Activated naive CD8-positive, alpha-beta T cell treated with anti-CD3 and anti-CD28 coated beads, Interleukin-2, amount 10 ng/mL, durations not matched to agents 7 days and 5 days (primary cell): ENCODE measurements at places on chromosomes 5 and 9. TPM values are rescaled to one million over a fixed set of nuclear protein-coding genes. Genes with fewer than 3 reads are reported as not detected.

DNA sequence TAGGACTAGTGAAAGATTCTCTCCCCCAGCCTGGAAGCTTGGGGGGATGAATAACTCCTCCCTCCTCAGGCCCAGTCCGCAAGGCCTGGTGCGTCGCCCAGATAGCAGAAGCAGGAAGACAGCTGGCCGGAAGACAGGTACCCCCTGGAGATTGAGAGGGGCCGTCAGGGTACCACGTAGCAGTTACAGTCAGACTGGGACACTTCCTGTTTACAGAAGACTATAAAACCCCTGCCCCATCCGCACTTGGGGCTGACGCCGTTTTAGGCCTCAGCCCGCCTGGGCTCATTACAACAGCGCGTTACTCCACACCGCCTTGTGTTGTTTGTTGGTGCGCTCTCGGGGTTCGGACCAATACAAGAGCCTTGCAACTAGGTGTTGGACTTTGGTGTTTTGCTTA is 15.4 kb downstream of the SEMA6A start:
- no peak for DNase-seq

GRCh38 chr9:135523521-135524129 is 2.4 kb downstream of the LCN1 start:
- no peak for DNase-seq

GRCh38 chr9:106076711-106077110 is 382.4 kb downstream of the TMEM38B start:
- DNase-seq: no peak

GRCh38 chr5:52893105-52893504 is 96.0 kb upstream of the ITGA2 start:
- no peak for DNase-seq

DNA sequence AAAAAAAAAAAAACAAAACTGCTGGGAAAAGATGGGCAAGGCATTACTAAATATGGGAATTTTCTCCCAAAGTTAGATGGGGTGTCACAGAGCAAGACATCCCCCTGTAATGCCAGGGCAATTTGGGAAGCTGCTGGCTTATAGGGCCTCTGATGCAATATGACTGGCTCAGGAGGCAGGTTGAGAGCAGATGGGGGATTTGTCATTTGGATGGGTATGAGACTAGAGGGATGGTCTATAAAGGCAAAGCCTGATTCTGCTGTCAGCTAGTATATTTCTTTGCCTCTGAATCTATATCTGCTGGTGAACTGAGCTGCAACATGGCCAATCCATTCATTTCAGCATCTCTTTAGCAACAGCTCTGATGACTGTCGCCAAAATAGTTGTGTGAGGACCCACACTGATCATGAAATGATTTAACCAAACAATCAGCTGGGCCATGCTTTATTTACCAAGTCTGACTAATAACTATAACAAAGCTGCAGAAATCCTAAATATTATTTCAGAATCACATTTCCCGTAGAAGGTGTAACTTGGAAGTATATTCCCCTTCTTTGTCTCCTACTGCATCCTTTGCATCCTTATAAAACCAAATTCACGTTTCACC is 455.1 kb upstream of the ZNF608 start:
- no peak for DNase-seq

GRCh38 chr5:130502702-130503101 is 598.4 kb downstream of the CHSY3 start:
- no peak for DNase-seq

DNA sequence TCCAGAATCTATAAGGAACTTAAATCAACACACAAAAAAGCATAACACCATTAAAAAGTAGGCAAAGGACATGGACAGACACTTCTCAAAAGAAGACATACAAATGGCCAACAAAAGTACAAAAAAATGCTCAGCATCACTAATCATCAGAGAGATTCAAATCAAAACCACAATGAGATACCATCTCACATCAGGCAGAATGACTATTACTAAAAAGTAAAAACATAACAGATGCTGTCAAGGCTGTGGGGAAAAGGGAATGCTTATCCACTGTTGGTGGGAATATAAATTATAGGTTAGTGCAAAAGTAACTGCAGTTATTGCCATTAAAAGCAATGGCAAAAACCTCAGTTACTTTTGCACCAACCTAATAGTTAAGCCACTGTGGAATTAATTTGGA is 32.2 kb upstream of the SPATA31D4 start:
- no peak for DNase-seq

DNA sequence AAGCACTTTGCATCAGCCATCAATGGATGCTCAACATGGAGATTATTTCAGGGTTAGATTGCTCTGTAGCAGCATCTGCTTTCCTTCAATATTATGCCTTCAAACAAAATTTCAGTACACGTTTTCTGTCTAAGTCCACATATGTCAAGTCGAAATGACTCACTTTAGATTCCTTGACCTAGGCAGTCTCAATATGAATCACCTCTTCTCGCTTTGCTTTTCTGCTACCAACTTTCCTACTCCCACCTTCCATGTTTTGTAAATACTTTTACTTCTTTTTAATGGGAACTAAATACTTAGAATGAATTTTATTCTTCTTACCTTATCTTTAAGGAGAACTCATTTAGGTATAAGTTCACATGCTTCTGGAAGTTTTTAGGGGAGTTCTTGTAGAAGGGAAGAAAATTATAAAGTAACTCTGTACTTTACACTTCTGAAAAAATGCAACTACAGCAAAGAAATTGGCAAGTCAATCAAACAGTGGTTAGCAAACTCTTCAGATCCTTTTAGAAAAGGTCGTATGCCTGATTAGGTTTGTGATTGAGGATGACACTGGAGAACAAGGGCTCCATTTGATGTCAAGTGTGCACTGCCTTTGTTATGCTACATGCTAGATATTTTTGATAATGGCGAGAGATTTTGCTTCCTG is 478.5 kb upstream of the SMARCA2 start:
- DNase-seq: no peak

GRCh38 chr5:57503433-57503832 is 20.8 kb upstream of the ACTBL2 start:
- no peak for DNase-seq

- no peak for DNase-seq
These were observed 123.1 kb upstream of the FREM1 start for GRCh38 chr9:15033316-15033715.

DNA sequence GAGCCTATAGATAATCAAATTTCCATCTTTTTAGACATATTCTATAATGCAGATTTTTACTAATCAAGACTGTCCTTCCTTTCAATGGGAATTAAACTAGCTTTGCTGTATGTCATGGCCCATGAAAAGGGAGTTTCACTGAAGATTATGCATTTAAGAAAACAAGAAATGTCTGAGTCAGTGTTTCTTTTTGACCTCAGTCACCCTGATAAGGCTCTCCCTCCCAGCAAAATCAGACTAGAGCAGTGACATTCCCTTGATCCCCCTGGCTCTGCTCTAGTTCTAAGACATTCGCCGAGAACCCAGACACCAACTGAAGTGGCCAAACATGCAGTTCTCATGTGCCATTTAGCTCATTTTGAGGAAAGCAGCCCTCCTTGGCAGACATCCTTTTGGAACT is 442.0 kb downstream of the ACTL7B start:
- no peak for DNase-seq

GRCh38 chr9:6929441-6930215 is 171.9 kb downstream of the KDM4C start:
- DNase-seq: no peak

- no peak for DNase-seq
These were observed 12.8 kb downstream of the PJA2 start for GRCh38 chr5:109396965-109397364.

DNA sequence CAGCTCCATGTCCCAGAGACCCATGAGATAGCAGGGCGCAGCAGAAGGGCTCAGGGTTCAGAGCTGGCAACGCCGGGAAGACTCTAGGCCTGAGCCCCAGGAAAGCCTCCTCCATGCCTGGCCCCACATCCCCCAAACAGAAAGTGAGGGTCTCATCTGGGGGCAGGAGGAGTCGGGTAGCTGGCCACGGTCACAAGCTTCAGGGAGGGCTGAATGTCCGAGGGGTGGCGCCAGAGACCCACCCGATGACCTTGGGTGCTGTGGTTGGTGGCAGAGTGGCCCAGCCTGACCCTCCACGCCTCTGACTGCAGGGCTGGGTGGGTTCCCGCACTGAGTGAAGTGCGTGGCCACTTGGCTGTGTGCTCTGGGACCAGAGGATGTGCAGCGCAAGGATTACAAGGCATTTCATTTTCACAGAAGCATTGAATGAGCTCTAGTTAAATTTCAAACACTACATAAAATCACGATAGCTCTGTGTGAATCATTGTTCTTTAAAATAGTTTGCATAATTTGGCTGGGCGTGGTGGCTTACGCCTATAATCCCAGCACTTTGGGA is 3.0 kb downstream of the C8G start:
- no peak for DNase-seq

GRCh38 chr5:67880511-67880805 is 335.1 kb upstream of the PIK3R1 start:
- no peak for DNase-seq

DNA sequence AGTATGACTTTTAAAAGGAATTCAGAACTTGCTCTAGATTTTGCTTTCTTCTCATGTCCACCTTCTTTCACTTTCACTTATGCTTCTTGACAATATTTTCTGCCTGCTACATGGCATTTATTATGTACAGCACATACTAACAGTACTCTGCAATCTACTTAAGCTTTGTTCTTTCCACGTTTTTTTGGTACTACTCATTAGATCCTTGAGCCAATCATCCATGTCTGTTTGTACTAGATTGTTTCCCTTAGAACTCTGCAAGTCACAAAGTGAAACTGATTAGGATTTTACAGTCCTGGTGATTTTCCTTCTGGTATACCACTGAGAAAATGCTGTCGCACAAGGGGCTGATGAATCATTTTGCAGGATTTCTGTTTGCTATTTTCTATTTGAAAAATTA is 78.3 kb downstream of the PARP8 start:
- DNase-seq: no peak

- no peak for DNase-seq
These were observed 385.2 kb upstream of the KLF4 start for GRCh38 chr9:107874591-107875369.

- DNase-seq: no peak
These were observed 166.3 kb downstream of the ATP10B start for GRCh38 chr5:160685695-160686094.

- peak; percentile 98 for DNase-seq
These were observed 24.8 kb upstream of the IER5L start for GRCh38 chr9:129202613-129203555.

GRCh38 chr5:42756606-42757601 is at the start of gene CCDC152:
CCDC152 (plus strand) TSS chr5:42756818; CDS start chr5:42759122, 2,304 bp downstream.
- peak; percentile 67 for DNase-seq

GRCh38 chr5:80207832-80208231 is 48.0 kb downstream of the SERINC5 start:
- DNase-seq: no peak

- no peak for DNase-seq
These were observed 543 bp upstream of the ANKRD33B start for GRCh38 chr5:10563110-10563944.

- DNase-seq: no peak
These were observed 1.6 kb upstream of the PAIP2 start for GRCh38 chr5:139340051-139340450.

DNA sequence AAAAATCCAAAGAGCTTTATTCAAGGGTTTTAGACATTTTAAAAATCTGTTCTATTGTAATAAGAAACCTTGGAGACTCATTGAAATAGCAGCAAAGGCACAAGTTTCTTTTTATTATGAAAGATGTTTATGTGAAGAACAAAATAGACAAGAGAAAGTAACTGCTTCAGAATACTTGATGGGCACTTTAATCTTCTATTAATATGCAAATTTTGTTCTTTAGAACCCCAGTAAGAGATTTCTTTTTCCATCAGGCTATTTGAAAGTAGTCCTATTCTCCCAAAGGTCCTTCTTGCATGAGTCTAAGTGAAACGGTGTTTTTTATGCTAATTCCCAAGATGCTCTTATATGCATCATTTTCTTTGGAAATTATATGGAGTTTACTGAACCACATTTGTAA is 602.0 kb downstream of the EFNA5 start:
- no peak for DNase-seq

DNA sequence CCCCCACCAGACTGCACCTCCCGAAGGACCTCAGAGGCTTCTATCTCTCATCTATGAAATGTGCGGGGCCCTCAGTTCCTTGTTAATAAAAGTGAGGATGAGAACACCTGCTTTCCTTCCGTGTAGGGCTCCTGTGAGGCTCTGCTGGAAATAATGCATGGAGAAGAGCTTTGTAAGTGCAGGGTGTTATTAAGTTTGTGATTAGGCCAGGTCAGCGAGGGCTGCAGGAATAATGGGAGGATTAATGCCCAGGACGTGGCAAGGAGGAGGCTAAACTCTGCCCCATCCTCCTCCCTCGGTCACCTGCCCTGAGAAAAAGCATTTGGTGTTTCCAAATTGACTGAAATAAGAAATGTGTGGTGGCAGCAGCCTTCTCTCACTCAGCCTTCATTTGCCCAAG is 83.5 kb upstream of the HSPA9 start:
- no peak for DNase-seq

DNA sequence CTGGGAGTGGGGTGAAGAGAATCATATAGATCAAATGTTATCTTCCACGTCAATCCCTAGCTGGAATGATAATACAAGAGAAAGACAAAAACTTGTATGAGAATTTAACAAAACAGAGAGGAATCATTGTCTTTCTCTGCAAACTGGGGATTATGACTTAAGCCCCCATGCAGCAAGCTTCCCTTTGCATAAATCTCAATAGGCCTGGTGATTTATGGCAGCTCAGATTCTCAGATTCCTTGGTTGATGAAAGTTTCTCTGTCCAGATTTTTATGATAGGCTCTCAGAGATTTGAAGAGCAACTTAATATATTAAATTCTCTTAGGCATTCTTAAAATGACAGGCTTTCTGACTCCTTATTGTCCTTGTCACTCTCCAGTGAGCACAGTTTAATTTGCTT is 56.0 kb downstream of the RASGRF2 start:
- no peak for DNase-seq

DNA sequence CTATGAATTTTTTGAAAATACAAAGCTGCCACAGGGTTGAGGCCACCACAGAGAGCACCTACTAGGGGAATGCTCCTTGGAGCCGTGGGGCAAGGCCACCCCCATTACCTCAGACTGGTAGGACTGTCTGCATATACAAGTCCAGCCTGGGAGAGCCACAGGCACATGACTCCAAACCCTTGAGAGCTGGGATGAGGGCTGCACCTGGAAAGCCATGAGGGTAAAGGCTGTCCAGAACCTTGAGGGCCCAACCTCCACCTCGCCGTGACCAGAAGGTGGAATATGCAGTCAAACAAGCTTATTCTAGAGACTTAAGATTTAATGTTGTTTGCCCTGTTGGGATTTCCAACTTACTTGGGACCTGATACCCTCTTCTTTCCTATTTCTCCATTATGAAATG is 69.5 kb upstream of the TSLP start:
- no peak for DNase-seq

NCS1 gene
- 1.4 TPM for total RNA-seq

OGN gene
- total RNA-seq: not detected

ALG2 gene
- 23.7 TPM for total RNA-seq

SAXO1 gene
- 0.43 TPM for total RNA-seq

GPR151 gene
- total RNA-seq: not detected

DDX4 gene
- total RNA-seq: 0.28 TPM

ANKRD34B gene
- total RNA-seq: not detected

GLRA1 gene
- total RNA-seq: not detected

GCNT4 gene
- 5.3 TPM for total RNA-seq
